ENCODE measurements at places on chromosomes 3 and 15. TPM values are rescaled to one million over a fixed set of nuclear protein-coding genes. Genes with fewer than 3 reads are reported as not detected.

- H3K27ac ChIP-seq, result no peak overlapping the region
- H3K36me3 ChIP-seq, result no peaks in the 10 kb centered on the region
- no peaks in the 10 kb centered on the region for H3K4me1 ChIP-seq
- no peaks in the 10 kb centered on the region for H3K27me3 ChIP-seq
These were observed 59.9 kb upstream of the PTX3 start for GRCh38 chr3:157376603-157377300.

- H3K36me3 ChIP-seq, result no peaks in the 10 kb centered on the region
- H3K27ac ChIP-seq, result no peak overlapping the region
- H3K4me1 ChIP-seq, result no peaks in the 10 kb centered on the region
- no peak overlapping the region for H3K4me3 ChIP-seq
- DNase-seq, result no peak
These were observed 47.7 kb upstream of the TRPC1 start for GRCh38 chr3:142676151-142676550.

- no peaks in the 10 kb centered on the region for H3K27me3 ChIP-seq
- H3K4me3 ChIP-seq, result no peak overlapping the region
- peak; percentile 79 for DNase-seq
- H3K27ac ChIP-seq, result peak overlapping the region; percentile 40
- H3K4me1 ChIP-seq, result no peaks in the 10 kb centered on the region
These were observed 55.3 kb upstream of the CA12 start for GRCh38 chr15:63436872-63437375.

DNA sequence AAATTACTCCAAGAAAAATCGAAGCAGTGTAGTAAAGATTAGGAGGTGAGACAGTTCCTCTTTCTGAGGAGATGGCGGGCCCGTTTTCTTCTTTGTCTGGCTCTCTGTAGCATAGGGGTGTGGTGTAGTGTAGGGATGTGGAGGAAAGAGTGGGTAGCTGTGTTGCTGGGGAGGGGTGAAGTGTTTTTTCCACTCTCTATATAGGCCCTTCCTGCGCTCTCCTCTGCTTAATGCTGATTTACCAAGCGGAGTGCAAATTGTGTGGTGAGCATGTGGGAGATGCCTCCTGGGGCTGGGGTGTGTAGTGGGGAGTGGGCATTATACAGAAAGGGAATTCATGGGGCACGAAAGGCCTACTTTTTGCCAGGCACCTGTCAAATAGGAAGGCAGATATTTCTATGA lies 94.9 kb downstream of the ST6GAL1 start:
- DNase-seq, result peak; percentile 69
- no peaks in the 10 kb centered on the region for H3K36me3 ChIP-seq
- H3K4me1 ChIP-seq, result peaks cover 8% of the 10 kb centered on the region

DNA sequence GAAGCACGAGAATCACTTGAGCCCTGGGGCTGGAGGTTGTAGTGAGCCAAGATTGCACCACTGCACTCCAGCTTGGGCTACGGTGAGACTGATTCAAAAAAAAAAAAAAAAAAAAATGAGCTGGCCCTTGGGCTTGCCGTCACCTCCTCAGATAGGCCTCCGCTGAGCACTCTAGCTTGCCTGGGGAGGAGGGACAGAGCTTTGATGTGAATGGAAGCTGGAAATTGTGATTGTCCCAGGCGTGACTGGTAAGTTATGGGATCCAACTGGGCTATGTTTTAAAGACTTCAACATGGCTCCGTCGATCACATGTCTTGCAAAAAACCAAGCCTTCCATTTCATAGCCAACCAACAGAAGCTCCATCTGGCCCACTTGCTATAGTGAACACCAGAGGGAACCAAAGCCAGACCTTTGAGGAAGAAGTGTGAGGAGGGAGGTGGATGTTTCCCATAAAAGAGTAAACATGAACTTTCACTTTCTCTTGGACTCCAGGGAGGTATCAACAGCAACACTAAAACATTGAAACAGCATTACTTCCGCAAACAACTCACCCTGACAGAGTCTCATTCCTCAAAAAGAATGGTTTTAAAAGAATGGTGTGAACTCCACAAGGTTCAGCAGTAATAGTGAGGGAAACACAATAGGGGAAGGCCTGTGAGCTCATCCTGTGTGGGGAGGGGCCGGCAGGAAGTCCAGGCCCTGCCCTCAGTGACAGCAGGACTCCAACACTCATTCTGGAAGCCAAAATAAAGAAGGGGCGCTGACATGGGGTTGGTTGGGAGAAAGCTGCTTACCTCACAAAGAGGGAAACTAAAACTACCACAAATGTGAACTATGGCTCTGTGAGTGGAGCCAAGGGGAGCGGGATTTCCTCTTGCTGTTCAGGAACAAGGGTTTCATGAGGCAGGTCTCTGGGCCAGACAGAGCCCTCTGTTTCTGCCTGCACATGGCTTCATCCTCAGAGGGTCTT lies 59.2 kb upstream of the IL12A start:
- no peaks in the 10 kb centered on the region for H3K4me1 ChIP-seq
- DNase-seq, result no peak
- no peaks in the 10 kb centered on the region for H3K27me3 ChIP-seq
- H3K4me3 ChIP-seq, result no peak overlapping the region

- H3K27me3 ChIP-seq, result no peaks in the 10 kb centered on the region
- H3K36me3 ChIP-seq, result no peaks in the 10 kb centered on the region
- DNase-seq, result no peak
- no peak overlapping the region for H3K4me3 ChIP-seq
These were observed 273.2 kb downstream of the NFKBIZ start for GRCh38 chr3:102122527-102122926.

- H3K4me3 ChIP-seq, result peak overlapping the region; percentile 66
- no peaks in the 10 kb centered on the region for H3K4me1 ChIP-seq
- H3K27me3 ChIP-seq, result no peaks in the 10 kb centered on the region
- no peaks in the 10 kb centered on the region for H3K36me3 ChIP-seq
These were observed 21.1 kb upstream of the PLXND1 start for GRCh38 chr3:129627350-129628168.

GRCh38 chr15:58388211-58388610 lies 43.6 kb upstream of the LIPC start:
- H3K27me3 ChIP-seq, result no peaks in the 10 kb centered on the region
- no peaks in the 10 kb centered on the region for H3K4me1 ChIP-seq
- no peak overlapping the region for H3K27ac ChIP-seq
- no peak for DNase-seq
- no peak overlapping the region for H3K4me3 ChIP-seq

GRCh38 chr3:58177747-58178527 lies 32.8 kb downstream of the DNASE1L3 start:
- peak; percentile 96 for DNase-seq
- no peaks in the 10 kb centered on the region for H3K36me3 ChIP-seq
- H3K27ac ChIP-seq, result no peak overlapping the region
- no peaks in the 10 kb centered on the region for H3K27me3 ChIP-seq
- no peaks in the 10 kb centered on the region for H3K4me1 ChIP-seq

- H3K27ac ChIP-seq, result no peak overlapping the region
- H3K36me3 ChIP-seq, result no peaks in the 10 kb centered on the region
- H3K4me1 ChIP-seq, result no peaks in the 10 kb centered on the region
- H3K27me3 ChIP-seq, result no peaks in the 10 kb centered on the region
- peak; percentile 73 for DNase-seq
- H3K4me3 ChIP-seq, result peak overlapping the region; percentile 15
These were observed 289 bp downstream of the PCSK6 start for GRCh38 chr15:101489237-101489598.

Gene ZPLD1
- total RNA-seq, result not detected

Gene SH2D7
- 5.0 TPM for total RNA-seq

Gene GABRG3
- not detected for total RNA-seq

Gene SLC22A14
- not detected for total RNA-seq

Gene APOD
- 22.3 TPM for total RNA-seq

All from Peyer's patch (tissue), 4 donors.